ENCODE measurements at places on chromosomes 1 and 21.

GRCh38 chr21:26445440-26445839, 127.6 kb downstream of the CYYR1 start:
- DNase-seq = no peak

- DNase-seq = no peak
These were observed 208.1 kb downstream of the PRDM2 start for GRCh38 chr1:13908128-13908527.

DNA sequence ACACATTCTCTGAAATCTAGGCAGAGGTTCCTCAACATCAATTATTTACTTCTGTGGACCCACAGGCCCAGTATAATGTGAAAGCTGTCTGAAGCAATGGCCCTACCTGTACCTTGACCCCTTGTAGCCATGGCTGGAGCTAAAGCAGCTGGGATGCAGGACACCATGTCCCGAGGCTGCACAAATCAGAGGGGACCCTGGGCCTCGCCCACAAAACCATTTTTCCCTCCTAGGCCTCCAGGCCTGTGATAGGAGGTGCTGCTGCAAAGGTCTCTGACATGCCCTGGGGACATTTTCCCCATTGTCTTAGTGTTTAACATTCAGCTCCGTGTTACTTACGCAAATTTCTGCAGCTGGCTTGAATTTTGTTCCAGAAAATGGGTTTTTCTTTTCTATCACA, 110.5 kb downstream of the BRINP3 start:
- no peak for DNase-seq

GRCh38 chr1:78297836-78298235, 192.9 kb upstream of the PTGFR start:
- no peak for DNase-seq

DNA sequence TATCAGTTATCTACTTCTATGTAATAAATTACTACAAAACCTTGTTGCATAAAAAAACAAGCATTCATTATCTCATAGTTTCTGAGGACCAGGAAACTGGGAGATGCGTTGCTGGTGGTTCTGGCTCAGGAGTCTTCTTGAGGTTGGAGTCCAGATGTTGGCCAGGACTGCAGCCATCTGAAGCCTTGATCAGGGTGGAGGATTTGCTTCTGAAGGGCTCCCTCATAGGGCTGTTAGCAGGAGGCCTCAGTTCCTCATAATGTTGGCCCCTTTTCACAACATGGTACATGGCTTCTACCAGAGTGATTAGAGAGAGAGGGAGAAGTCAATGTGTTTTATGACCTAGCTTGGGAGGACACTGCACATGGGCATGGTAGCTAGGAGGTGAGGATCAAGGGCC, 137.4 kb downstream of the CNIH3 start:
- no peak for DNase-seq

- DNase-seq = no peak
These were observed 5.9 kb downstream of the TP73 start for GRCh38 chr1:3658231-3658615.

DNA sequence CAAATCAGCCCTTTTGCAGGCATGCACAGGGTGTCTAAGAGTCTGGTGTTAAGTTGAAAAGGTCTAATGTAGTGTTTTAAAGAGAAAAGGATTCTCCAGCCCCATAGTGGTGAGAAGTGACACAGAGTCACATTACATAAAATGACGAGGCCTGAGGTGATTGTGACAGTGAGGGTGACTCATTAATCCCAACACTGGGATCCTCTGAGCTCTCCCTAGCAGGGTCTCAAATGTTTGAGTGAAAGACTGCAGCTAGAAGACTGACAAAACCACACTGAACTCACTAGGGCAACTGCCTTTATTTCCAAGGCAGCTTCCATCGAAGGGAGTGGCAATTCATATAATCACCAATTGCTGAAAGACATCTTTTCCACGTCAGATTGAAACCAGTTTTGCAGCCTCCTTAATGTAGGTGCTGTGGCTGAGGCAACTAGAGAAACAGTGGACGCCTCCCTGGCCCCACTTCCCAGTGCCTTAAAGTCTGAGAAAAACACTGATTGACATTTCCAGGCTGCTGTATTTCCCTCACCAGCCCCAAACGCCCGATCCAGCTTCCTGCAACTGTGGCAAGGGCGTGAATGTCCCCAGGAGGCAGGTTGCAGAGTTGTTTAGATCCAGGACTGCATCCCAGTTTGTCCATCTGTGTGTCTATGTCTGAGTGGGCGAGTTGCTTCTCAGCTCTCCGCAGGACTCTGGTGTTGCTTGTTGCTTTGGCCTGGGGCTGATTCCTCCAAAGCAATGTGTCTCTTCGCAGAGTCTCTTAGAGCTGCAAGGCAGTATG, 81.4 kb downstream of the RUNX1 start:
- no peak for DNase-seq

DNA sequence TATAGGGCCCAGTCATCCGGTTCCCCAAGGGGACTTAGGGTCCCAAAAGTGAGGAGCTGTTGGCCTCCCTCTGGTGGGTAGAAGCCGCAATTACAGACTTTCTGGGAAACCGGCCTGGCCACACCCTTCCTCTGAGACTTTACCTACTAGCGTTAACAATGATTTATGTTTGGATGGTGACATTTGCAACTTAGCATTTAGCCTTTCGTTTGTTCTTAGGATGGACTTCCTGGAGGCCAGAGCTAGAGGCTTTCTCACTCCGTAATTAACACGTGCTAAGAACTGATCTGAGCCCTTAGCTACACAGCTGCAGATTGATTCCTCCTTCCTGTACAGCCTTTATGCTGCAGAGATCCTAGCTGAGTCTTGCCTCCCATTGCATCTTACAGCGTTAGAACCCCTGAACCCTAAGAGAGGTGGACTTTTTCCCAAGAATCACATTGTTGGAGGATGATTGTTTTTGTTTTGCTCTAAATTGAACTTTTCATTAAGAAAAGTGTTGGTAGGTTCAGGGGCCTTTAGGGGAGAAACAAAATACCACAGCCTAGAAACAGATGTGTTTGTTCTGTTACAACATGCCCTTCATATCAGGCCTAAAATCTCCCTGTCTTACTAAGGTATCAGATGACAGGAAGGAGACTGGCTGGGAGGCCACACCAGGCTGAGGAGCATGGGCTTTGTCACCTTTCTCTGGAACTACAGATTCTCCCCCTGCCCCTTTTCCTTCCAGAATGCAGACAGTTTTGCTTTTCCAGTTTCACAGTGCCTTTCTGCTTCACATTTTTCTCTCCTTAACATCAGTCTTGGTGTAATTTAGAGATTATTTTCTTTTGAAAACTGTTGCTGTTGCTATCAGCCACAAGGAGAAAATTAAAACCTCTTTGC, 1.9 kb downstream of the S100A11 start:
- peak; percentile 15 for DNase-seq

DNA sequence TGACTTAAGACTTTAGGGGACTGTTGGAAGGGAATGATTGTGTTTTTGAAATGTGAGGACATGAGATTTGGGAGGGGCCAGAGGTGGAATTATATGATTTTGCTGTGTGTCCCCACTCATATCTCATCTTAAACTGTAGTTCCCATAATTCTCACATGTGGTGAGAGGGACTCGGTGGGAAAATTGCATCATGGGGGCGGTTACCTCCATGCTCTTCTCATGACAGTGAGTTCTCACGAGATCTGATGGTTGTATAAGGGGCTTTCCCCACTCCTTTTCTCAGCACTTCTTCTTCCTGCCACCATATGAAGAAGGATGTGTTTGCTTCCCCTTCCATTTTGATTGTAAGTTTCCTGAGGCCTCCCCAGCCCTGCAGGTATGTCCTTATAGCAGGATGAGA, 35.0 kb upstream of the SCAF4 start:
- DNase-seq = no peak

- no peak for DNase-seq
These were observed 25.3 kb upstream of the SYT6 start for GRCh38 chr1:114178936-114179335.

All from stimulated activated CD4-positive, alpha-beta T cell treated with anti-CD3 and anti-CD28 coated beads, TNF-alpha, amount 100 ng/mL, for 1 hour (primary cell).